ENCODE measurements at places on chromosomes 12 and 14. TPM values are rescaled to one million over a fixed set of nuclear protein-coding genes. Genes with fewer than 3 reads are reported as not detected.

- no peak for DNase-seq
Observed at GRCh38 chr12:124910561-124911478, 3.6 kb downstream of the UBC start.

Gene ACSM4
- not detected for polyA plus RNA-seq

Gene PTPRO
- polyA plus RNA-seq, result 0.99 TPM

- DNase-seq, result no peak
Observed at GRCh38 chr12:44711736-44712135, 164.4 kb downstream of the NELL2 start.

Gene STAC3
- polyA plus RNA-seq, result 416 TPM

DNA sequence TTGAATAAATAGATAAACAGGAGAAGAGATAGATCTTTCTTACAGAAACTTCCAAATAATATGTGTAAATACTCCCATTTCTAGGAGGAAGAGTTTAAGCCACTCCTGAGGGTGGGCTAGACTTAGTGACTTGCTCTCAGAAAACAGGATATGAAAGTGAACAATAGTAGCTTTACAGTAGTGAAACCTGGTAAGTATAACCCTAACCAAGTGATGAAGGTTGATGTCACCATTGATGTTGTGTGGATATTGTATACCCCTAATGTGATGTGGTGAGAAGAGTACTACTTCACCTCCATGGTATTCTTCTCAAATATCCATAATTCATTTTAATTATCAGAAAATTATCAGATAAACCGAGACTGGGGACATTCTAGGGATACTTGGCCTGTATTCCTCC lies 20.9 kb downstream of the AKAP6 start:
- no peak for DNase-seq

- DNase-seq, result no peak
Observed at GRCh38 chr12:20205854-20206253, 162.5 kb upstream of the PDE3A start.

GRCh38 chr12:1418144-1418543 lies 176.2 kb downstream of the FBXL14 start:
- DNase-seq, result no peak

DNA sequence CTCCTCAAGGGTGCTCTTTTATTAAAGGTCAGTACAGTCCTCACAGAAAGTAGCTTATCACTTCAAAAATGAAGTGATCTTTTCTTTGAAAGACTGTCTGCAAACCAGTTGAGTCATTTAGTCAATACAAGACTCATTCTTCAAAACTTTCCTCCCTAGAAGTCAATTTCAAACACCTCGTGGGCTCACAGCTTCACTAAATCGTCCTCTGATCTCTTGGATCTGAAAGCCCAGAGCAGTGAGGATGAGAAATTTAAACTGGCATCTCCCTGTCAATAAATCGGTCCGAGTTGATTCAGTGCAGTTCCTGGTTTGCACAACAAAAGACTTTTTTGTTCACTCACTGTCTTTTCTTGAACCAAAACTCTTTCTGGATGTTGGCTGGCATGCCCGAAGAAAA lies 44.5 kb downstream of the NUAK1 start:
- no peak for DNase-seq

Gene SLC41A2
- polyA plus RNA-seq, result 6.6 TPM

GRCh38 chr14:55052269-55052930 lies 953 bp downstream of the MAPK1IP1L start:
- no peak for DNase-seq

DNA sequence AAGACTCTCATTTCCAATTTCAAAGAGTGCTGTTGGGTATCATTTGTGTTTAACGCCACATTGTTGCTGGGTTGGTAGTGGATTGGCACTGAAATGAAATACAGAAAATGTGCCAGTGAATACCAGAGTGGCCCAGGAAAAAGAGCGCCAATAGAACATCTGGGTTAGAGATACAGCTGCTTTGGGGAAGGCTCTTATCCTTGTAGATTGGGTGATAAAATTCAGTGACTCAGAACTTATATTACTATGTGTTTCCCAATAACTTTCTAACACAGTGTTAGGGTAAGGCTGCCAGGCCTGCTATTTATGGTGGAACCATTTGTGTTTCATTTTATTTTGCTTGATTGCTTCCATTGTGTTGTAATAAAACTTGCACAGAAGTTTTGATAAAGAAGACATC lies 168.2 kb upstream of the SSTR1 start:
- DNase-seq, result no peak

Gene PSMB5
- 224 TPM for polyA plus RNA-seq

- no peak for DNase-seq
Observed at GRCh38 chr12:25065035-25065434, 116.1 kb upstream of the BCAT1 start.

Gene KLRC4
- polyA plus RNA-seq, result not detected

- DNase-seq, result no peak
Observed at GRCh38 chr12:15446807-15447206, 124.5 kb downstream of the PTPRO start.

GRCh38 chr12:54298904-54299303 lies 1.9 kb downstream of the NFE2 start:
- DNase-seq, result no peak

GRCh38 chr12:87704374-87704773 lies 324.8 kb downstream of the C12orf50 start:
- DNase-seq, result no peak

- no peak for DNase-seq
Observed at GRCh38 chr12:28409892-28410291, 219.6 kb downstream of the CCDC91 start.

DNA sequence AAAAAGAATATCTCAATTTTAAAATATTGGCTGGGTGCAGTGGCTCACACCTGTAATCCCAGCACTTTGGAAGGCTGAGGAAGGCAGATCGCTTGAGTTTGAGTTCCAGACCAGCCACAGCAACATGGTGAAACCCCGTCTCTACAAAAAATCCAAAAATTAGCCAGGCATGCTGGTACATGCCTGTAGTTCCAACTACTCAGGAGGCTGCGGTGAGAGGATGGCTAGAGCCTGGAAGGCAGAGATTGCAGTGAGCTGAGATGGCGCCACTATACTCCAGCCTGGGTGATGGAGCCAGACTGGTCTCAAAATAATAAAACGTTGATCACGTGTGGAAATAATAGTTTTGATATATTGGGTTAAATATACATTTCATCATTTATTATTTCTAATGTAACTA lies 5.7 kb downstream of the MTRFR start:
- no peak for DNase-seq

Gene KRT3
- polyA plus RNA-seq, result not detected

Gene CPNE6
- not detected for polyA plus RNA-seq

DNA sequence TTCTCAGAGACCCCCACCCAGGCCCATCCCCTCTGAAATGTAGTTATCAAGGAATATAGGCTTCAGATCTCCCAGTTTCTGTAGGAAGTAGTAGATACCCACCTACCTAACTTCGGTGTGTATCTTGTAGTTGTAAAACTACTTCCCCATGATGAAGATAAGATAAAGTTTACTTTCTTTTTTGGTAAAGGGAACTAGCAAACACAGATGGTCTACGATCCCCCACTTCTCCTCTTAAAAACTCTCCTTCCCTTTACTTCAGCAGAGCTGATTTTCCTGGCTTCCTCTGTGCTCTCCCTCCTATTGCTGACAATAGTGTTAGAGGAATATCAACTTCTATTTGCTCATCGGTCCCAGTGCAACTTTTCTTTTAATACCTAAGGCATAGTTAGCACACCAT lies 395.2 kb downstream of the RPL10L start:
- no peak for DNase-seq

DNA sequence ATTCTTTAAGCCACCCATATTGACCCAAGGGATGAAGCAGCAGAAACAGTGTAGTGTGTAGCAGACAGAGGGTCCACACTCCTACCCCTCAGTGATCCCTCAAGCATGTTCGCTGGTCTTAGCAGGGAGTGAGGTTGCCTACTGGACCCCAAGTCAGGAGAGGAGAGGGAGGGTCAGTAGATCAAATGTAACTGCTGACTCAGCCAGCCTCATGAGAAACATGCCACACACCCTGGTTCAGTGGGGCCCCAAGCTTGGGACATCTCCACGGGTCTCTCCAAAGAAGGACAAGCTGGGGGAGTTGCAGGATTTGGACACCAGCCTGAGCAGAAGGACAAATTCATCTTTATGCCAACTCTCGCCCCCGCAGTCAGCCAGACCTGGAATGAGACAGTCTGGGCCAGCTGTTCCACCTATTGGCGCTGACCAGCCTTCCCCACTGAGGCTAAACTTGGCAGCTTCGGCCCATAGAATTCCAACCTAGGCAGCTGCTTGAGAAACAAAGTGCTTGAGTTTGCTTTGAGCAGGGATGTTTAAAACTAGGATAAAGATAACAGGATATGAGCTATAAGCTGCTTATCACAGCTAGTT lies 66.0 kb upstream of the ACTN1 start:
- peak; percentile 50 for DNase-seq

Gene RNASE7
- polyA plus RNA-seq, result not detected

Gene DAD1
- 146 TPM for polyA plus RNA-seq

DNA sequence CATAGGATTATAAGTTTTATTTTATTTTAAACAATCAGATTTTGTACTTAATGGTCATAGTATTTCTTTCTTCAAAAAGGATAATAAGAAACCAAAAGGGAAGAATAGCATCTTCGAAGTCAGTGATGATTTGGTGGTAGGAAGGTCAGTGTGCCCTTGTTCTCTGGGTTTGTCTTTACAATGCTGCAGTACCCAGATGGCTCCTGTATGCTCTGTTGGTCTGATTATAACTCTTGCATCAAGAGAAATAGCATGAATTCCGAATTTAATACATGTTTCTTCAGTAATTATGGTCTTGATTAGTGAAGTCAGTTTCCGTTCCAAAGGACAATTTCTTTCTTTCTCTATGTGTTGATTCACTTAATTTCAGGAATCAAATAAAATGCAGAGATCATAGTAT lies 180.2 kb downstream of the TMTC2 start:
- no peak for DNase-seq

GRCh38 chr14:97415907-97416306 lies 618.7 kb downstream of the VRK1 start:
- no peak for DNase-seq

DNA sequence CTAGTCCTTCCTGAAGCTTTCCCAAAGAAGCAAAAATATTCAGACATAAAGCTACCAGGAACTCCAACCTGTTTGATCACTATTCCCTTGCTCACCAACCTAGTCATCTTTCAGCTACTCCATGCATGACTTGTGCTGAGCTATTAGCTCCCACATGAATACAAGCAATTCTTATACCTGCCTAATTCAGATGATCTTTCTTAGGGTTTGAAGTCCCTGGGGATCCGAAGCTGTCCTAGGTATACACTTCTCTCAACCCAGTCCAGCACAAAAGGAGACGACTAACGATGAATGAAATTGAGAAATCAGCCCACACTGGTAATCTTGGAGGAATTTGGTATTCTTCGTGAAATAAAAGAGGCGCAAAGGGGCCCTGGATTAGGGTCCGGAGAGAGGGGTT lies 631 bp upstream of the PTGR2 start:
- no peak for DNase-seq

- DNase-seq, result no peak
Observed at GRCh38 chr12:65106948-65107347, 14.2 kb downstream of the WIF1 start.
